Right lung (tissue), 10 donors: ENCODE measurements at places on chromosomes 13 and 19. TPM values are rescaled to one million over a fixed set of nuclear protein-coding genes. Genes with fewer than 3 reads are reported as not detected.

Gene SIGLEC5
- polyA plus RNA-seq, result not detected

DNA sequence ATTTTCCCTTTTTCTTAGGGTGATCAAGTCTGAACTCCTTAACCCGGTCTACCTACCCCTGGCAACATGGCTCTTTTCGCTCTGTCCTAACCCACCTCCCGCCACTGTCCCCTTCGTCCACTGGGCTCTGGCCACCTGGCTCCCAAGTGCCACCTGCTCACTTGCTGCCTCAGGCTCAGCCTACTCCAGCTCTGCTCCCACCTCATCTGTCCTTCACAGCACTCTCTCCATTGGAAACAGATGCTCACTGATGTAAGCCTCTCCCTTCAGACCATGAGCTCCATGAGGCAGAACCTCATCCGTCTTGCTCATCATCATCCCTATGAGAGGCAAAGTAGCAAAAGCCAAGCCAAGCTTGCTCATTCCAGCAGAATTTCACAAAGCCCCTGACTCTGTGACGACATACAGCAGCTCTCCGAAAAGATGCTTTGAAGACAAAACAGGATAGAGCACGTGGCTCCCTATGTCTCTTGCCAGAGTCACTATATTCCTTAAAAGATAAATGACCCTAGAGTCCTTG lies 35.3 kb upstream of the AMER2 start:
- DNase-seq, result no peak

Gene CDX2
- not detected for polyA plus RNA-seq

- no peak for DNase-seq
Observed at GRCh38 chr13:44578067-44578400, 1.9 kb upstream of the TSC22D1 start.

DNA sequence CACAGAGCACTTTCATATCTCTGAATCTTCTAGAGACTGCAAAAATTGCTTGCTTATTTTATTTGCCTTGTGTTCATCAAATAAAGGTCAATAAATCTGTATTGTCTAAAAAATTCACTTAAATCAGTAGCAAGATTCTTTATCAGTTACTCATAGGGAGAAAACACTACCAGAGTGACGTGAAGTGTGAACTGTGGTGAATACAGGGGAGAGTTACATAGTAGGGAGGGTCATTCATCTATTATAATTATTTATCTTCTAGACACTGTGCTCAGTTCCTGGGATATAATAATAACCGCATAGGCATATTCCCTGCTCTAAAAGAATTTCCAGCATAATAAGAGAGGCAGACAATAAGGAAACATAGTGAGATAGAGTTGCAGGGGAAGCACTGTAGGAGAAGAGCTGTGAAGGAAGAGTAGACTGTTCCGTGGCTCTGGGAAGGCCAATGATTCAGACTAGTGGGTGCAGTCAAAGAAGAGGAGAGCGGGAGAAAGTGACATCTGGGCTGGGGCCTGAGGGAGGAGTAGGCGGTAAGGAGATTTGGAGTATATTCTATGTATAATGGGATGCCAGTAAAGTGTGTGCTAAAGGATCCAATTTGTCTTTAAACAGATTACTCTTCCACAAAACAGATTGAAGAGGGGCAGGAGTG lies 84.0 kb upstream of the TDRD3 start:
- no peak for DNase-seq

GRCh38 chr13:60164234-60164889 lies 634 bp upstream of the DIAPH3 start:
- DNase-seq, result no peak

Gene DCAF15
- 39.7 TPM for polyA plus RNA-seq

- no peak for DNase-seq
Observed at GRCh38 chr13:20093951-20094350, 66.9 kb downstream of the GJA3 start.

DNA sequence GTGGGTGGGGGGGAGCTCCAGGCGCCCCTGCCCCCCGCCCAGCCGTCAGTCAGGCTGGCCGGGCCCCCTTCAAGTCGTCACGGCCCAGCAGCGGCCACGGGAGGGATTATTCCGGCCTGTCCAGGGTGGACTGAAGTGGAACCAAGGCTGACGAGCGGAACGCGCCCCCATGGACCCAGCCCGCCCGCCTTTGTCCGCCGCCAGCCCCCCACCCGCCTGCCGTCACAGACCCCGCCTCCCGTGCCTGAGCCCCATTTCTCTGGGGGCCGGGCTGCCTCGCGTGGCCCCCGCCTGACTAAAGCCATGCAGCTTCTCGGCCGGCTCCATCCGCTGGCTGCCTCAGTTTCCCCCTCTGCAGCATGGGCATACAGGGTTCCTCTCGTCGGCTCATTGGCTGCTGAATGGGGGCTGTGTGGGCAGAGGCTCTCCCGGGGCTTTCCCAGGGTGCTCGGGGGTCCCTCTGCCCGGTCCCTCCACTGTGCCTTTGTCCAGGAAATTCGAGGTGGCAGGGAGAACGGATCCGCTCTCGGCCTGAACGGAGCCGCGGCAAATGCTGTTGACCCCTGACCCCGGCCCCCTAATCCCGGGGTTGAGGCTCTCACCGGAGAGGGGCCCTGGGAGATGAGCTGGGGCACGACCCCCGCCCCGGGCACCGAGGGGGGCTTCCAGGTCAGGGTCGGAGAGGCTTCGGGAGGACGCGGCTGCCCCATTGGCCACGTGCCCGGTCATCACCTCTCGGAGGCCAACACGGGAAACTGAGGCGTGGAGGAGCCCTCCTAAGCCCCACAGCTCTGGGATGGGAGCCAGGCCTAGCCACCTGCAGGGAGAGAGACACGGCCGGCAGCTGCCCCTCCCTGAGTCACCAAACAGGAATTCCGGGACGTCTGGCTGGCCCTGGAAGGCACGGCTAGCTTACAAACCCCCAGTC lies 27.4 kb downstream of the EFNA2 start:
- no peak for DNase-seq
